ENCODE measurements at places on chromosomes 12 and 14.

DNA sequence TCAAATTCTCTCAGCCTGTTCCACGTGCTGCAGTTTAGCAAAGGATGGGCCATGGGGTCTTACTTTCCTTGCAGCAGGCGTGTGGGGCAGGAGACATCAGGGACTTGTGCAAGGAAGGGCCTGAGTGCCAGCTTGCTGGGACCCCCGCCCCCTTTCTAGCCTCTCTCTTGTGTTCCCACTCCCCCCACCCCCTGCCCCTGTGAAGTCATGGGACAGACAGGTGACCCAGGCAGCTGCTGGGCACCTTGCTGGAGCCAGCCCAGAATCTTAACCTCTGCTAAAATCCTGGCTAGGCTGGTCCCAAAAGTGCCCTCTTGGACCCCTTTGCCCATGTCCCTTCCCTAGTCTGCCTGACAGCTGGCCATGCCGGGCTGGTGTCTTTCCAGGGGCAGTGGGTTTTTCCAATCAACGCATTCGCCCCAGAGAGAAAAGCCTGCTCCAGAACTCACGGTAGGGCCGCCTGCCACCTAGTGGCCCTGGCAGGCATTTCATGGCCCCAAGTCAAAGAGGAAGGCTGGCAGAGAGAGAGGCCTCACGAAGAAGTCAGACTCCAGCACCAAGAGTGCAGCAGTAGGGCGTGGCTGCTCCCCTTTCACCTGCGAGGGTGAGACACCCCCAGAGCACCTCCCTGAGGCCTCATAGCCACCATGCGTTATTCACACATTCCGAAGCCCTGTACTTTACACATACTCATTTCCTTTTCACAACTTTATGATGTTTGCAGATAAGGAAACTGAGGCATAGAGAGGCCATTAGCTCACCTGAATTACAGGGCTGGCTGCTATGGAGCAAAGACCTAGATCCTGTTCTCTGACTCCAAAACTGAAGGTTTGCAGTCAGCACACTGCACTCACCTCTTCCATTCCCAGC, 67.4 kb downstream of the LGMN start:
- peak; percentile 65 for DNase-seq

DNA sequence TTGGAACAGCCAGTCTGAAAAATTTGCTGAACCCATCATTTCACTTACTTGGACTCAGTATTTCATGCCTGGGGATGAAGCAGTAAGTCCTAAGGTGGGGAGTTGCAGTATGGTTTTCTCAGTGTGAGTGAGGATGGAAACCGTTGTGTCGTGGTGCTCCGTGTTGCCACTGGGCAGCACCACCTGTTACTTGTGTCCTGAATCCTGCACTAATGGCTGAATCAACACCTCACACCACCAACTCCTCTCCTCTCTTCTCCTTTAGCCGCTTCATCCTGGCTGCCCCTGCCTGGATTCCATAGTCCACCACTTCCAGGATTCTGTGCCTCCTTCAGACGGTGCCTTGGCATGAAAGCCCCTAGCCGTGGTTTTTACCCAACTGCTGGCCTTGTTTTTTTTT, 3.0 kb upstream of the EP400 start:
- no peak for DNase-seq

GRCh38 chr12:39389399-39390150, 53.3 kb downstream of the KIF21A start:
- DNase-seq, result no peak

DNA sequence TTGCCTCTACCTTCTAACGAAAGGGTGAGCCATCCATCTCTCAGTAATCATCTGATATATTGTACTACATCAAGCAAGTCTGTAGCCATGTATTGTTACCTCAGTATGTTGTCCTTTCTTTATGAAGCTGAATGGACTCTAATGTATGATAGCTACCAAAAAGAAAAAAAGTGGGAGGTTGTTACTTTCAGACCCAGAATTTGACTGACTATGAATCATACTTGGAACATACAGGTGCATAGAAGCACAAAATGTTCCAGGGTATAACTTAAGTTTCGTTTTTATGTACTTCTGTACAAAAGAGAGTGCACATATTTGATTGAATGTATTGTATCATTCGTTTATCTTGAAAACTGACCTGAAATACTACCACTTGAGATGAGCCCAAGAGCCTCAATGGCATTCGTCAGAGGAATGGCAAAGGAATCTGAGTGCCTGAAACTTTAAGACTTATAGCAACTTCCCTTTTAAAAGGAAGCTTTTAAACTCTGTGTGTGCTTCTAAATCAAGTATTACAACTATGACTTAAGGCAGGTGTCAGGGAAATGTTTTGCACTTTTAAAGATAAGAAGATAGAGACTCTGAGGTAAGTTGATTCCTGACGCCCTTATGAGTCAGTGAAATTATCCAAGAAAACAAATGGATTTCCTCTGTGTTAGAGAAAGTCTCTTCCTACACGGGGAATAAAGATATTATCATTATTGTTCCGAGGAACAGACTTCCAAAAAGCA, 951.5 kb downstream of the GALC start:
- no peak for DNase-seq

- DNase-seq, result no peak
Measured at GRCh38 chr12:12209043-12209442, 57.8 kb downstream of the LRP6 start.

Data from stimulated activated CD4-positive, alpha-beta T cell treated with anti-CD3 and anti-CD28 coated beads, Interleukin-1b, Interleukin-23, amount 100 ng/mL, for 4 hours (primary cell).